ENCODE measurements at places on chromosomes 1 and 21. TPM values are rescaled to one million over a fixed set of nuclear protein-coding genes. Genes with fewer than 3 reads are reported as not detected.
A peak's percentile ranks its signal among the peaks of the same experiment; 100 is the strongest.

MR1 gene
- 15.8 TPM for total RNA-seq

DNA sequence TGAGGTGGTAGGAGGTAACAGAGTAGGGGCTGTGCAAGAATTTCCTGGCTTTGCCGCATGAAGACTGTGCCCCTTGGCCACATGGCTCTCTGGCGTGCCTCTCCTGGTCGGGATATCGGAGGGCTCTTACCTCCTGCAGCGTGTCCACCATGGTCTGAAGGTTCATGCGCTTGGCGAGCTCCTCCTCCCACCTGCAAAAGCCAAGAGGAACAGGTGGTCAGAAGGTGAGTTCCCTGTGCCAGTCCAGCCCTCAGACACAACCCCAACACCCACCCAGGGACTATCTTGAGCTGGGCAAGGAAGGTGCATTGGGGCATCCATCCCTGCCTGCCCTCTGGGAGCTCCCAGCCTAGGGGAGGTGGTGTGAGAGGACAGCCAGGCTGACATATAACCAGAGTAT, 18.6 kb upstream of the ALDH4A1 start:
- DNase-seq: no peak

CFAP74 gene
- total RNA-seq: not detected

TPM3 gene
- total RNA-seq: 420 TPM

MTX1 gene
- total RNA-seq: 45.7 TPM

PERM1 gene
- not detected for total RNA-seq

SOD1 gene
- total RNA-seq: 315 TPM

- DNase-seq: no peak
These were observed 40.5 kb downstream of the ESRRG start for GRCh38 chr1:216682752-216683151.

DNA sequence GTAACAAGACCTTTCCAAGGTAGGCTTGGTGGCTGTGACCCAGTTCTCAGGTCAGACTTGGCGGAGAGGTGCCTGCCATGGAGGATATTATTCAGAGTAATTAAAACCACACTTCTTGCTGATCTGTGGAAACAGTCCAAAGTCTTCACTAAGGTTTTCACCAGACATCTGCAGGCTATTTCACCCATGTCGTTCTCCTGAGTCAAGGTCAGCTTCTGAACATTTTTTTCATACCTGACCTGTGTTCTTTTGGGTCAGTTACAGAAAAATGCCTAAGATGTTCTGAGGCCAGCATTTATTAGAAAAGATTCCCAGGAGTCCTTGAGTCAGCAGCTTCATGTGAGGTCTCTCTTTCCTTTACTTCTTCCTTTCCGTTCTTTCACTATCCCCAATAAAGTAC, 54.9 kb downstream of the RGL1 start:
- no peak for DNase-seq

SMPDL3B gene
- not detected for total RNA-seq

DNA sequence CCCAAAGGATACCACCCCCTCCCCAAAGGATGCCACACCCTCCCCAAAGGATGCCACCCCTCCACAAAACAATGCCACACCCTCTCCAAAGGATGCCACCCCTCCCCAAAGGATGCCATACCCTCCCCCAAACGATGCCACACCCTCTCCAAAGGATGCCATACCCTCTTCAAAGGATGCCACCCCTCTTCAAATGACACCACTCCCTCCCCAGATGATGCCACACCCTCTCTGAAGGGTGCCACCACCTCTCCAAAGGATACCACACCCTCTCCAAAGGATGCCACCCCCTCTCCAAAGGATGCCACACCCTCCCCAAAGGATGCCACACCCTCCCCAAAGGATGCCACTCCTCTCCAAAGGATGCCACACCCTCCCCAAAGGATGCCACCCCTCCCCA, 21.6 kb upstream of the TRIM17 start:
- no peak for DNase-seq

DNA sequence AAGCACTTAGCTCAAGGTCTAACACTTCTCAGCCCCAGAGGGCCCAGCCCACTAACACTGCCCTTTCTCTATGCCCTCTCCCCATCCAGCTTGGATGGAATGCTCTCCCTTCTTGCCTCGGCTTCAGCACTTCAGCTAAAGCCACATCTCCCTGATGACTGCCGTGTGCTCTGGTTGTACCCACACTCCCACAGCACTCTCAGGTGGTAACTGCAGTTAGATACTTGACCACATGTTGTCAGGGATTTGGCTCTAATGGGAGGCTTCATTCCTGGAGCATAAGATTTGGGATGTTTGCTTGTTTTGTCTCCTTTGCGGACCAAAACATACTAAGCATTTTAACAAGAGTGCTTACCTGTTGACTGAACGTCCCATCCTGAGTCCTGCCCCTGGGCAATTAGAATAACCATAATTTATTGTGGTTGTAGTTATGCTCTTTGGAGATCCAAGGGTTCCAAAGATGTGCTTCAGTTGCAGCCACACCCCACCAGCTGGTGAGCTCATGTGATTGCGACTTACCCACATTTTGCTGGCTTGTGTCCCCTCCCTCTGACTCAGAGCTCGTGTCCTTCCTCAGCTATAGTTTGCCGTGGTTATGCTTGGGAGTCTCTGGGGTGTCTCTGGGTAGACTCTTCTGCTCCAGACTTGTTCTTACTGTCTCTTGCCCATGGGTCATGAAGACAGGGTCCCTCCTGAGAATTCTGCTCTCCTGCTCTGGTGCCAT, 7.7 kb upstream of the SLC26A9 start:
- DNase-seq: no peak

GRCh38 chr1:28208818-28209441, 23.9 kb downstream of the DNAJC8 start:
- peak; percentile 82 for DNase-seq

DNA sequence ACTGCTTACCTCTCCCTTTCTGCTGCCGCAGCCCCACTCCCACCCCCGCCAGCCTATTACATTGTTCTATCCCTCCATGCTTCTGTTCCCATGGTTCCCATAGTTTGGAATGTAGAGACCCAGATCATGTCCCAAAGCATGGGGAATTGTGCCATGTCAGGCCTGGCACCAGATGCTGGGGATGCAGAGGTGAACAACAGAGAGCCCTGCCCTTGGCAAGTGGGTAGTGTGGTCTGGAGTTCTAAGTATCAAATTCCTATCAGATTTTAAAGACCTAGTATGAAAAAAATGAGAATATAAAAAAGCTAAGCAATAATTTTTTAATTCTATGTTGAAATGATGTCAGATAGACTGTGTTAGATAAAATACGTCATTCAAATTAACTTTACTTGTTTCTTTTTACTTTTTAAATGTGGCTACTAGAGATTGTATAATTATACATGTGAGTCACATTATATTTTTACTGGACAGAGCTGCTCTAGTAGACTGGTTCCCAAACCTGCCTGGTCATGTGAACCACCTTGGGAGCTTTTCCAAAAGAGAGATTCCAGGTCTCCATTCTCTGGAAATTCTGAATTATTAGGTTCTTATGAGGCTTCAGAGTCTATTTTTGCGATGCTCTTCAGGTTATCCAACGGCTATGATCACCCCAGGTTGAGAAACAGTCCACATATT, 113.0 kb upstream of the DAB1 start:
- DNase-seq: no peak

GRCh38 chr21:31124010-31124409, 85.7 kb upstream of the KRTAP19-8 start:
- DNase-seq: no peak

DNA sequence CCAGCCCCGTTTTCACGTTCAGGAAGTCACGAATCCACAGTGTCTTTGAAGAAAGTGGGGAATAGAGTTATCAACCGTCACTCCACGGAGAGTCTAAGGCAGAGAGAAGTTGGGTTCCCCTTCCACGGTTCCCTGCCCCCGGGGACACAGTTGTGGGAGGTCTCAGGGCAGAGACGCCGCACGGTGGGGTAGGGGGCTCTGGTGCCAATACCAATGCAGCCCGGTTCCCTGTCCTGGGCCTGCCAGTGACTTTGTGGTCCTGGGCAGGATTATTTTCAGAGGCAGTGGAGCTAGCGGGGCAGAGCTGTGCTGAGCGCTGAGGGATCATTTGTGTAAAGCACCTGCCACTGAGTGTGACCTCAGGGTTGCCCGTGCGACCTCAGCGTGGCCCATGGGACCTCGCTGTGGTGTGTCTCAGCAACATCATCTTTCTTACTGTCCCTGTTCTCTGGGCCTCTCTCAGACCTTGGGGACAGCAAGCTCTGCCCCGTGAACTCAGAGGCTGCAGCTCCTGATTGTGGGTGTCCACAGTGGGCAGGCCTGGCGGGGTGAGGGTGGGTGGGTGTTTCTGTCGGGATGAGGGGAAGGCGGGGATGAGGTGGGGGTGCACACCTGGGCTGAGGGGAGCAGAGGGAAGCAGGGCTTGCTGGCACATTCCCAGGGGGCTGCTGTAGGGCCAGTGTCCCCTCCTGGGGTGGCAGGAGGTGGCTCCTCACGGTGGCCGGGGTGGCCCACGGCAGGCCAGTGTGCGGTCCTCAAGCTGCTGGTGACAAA, 65.2 kb downstream of the AGPAT3 start:
- no peak for DNase-seq

DNA sequence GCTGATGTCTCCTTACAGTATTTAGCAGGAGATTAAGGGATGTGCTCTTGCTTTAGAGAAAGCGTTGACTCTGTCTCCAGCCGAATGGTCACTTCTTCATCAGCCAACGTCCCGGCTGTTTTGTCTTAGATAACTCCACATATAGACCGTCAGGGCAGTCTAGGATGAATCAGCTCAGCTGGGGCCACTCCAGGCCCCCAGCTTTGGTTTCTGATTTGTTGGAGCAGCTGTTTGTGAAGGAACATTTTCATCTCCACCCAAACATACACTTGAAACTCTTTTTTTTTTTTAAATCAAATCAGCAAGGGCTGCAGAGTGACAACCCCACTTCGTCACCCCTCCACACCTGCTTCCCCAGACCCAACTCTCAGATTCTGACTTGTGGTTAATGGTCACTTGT, 206.1 kb upstream of the GALNT2 start:
- DNase-seq: no peak

DNA sequence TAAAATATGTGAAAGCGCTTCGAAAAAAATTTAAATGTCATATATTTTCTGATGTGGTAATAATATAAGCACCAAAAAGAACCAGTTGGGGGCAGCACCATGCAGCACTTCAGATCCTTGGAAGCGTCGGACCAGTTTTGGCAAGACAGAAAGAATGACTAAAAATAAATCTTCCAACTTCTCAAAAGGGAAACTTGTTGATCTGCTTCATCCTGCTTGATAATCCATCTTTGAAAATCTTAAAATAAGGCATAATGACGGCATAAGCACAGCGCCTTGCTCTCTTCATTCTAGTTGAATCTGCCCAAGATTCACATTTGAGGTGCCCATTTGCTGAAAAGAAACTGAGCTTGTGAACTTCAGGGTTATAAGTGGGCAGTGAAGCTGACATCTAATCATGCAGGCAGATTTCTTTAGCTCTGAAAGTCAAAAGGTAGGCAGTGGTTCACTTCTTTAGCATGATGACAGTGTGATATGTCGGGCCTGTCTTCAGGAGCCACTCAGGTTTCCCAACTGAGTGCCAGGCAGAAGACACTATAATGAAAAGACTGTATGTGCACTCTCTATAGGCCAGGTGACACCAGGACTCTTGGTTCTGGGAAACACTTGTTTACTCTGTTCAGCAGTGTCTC, 19.8 kb upstream of the MUTYH start:
- peak; percentile 74 for DNase-seq

- no peak for DNase-seq
These were observed 256.5 kb downstream of the NFIA start for GRCh38 chr1:61338899-61339298.

SLC16A4 gene
- 0.38 TPM for total RNA-seq

DNA sequence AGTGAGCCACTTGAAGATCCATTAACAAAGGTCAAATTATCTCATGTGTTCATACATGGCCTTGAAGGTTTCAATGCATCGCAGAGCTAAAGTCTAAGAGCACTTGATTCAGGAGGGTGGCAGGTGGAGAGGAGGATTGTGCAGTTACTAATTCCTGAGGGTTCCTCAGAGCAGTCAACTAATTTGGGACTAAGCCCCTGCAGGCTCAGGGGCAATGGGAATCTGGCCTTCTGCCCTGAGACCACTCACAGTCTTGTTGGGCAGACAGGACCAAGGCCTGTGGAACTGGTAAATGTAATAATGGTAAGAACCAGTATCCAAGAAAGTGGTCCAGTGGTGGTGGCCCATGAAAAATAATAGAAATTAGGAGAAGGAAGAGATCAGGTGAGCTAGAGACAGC, 127.4 kb upstream of the HMGB4 start:
- DNase-seq: no peak

SLFNL1 gene
- total RNA-seq: 0.57 TPM

HNRNPCL4 gene
- not detected for total RNA-seq

DNA sequence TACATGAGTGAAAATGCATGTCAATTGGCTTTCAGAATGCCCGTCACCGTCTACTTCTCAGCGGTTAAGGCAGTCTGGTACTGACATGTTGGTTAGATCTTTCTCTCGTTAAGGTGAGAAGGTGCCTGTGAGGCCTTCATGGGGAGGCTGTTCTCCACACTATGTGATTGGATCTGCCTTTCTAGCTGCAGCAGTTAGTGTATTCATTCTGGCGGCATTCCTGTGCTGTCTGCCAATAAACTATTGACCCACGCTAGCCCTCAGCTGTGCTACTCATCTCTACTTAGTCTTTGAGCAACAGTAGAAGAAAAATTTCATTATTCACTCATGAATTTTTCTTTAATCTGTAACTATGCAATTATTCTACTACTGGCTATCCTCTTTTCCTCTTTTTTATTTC, 32.0 kb downstream of the CCSAP start:
- DNase-seq: no peak

DNA sequence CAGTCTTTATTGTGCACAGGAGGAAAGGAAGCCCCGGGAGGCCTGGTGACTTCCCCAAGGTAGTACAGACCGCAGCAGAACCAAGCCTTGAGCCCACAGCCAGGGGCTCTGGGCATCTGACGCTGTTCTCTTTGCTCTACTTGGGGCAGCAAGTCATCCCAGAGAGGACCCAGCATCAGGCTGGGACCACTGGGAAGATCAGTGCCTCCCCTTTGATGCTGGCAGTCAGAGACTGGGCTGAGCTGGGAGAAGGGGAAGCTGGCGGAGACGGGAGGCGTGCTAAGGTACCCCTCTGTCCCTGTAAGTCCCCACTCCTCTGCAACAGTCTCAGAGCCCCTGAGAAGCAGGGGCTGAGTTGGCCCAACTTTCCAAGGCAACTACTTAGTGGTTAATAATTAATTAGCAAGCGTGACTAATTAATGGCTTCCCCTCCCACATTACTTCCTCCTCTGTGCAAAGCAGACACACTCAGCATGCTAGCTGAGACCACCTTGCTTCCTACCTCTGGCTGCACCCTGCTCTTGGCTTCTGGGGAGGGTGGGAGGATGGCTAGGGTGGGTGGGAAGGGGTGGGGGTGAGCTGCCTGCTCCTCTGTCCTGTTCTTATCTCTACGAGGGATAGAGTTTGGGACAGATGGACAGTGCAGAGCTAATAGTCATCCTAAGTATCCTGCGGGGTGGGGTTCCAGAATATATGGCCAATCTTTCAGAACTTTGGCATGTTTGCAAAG, 1.3 kb downstream of the INAVA start:
- DNase-seq: no peak
